Activated CD4-positive, CD25-positive, alpha-beta regulatory T cell treated with anti-CD3 and anti-CD28 coated beads, Interleukin-2, amount 50 U/mL, for 24 hours (primary cell): ENCODE measurements at places on chromosomes 12 and 14.
A peak's percentile ranks its signal among the peaks of the same experiment; 100 is the strongest.

DNA sequence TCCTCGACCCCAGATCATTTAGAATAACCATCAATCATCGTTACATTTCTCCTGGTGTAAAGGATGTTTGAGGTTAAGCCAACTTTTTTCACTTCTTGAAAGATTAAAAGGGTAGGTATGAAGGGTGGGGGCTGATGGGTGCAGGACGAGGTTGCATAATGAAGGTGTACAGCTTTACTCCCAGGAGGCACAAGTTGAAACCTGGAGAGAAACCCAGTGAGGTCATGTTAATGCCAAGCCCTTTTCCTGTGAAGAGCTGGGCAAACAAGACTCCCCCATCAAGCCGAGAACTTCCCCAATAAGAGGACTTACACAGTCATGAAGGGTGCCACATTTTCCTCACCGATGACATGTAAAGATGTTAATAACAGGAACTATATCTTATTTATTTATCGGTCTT lies 84.3 kb downstream of the FZD10 start:
- no peak for ATAC-seq

DNA sequence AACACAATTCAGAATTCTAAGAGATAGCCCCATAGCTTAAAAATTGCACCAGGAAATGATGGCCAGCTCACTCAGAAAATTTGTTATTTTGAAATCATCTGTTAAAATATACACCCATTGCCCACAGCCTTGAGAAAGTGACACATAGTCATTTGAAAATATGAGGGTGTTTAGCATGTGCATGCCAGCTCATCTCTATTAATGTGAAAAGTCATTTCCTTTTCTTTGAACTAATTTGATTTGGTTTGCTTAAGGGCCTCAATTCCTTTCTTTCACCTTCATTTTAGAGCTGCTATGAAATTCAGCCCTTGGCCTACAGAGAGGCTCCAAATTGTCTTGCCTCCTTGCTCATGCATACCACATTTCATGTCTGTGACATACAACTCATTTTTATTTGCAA lies 241.4 kb downstream of the PHLDA1 start:
- ATAC-seq = peak; percentile 88

- ATAC-seq = no peak
Observed at GRCh38 chr12:45978108-45978507, 12.3 kb downstream of the SCAF11 start.

DNA sequence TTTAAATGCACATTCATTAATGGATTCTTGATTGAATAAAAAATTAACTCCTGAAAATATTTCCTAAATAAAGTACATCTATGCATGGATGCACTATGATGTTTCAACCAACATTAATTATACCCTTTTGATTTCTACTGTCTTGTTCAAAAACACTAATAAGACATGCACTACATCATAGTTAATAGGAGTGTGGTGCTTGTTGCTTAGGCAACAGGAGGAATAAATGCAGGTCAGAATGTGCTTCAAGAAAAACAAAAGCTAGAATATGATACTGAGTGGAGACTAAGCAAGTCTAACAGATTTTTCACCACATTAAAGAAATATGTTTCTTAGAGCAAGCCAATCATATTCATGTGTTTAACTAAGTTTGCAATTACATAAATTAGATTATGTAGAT lies 495.8 kb upstream of the GARIN6 start:
- no peak for ATAC-seq

GRCh38 chr12:16796168-16796567 lies 190.2 kb upstream of the LMO3 start:
- no peak for ATAC-seq

DNA sequence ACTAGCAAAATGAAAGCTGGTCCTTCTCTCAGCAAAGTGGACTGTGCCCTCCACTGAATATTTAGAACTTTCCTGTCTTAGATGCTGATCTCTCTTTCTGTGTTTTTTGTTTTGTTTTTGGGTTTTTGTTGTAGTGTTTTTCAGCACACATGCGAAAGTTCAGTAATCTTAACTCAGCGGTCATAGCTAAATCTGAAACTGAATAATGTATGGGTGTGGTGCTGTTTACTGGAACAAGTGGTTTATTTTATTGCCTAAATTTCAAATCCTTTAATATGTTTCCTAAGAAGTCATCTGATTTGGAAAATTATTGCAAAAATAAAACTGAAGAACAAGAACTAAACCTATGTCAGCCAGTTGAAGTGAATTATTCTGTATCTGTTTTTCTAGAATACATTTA lies 116.0 kb upstream of the LRIG3 start:
- no peak for ATAC-seq

- ATAC-seq = no peak
Observed at GRCh38 chr14:88069677-88070076, 64.7 kb downstream of the GPR65 start.

DNA sequence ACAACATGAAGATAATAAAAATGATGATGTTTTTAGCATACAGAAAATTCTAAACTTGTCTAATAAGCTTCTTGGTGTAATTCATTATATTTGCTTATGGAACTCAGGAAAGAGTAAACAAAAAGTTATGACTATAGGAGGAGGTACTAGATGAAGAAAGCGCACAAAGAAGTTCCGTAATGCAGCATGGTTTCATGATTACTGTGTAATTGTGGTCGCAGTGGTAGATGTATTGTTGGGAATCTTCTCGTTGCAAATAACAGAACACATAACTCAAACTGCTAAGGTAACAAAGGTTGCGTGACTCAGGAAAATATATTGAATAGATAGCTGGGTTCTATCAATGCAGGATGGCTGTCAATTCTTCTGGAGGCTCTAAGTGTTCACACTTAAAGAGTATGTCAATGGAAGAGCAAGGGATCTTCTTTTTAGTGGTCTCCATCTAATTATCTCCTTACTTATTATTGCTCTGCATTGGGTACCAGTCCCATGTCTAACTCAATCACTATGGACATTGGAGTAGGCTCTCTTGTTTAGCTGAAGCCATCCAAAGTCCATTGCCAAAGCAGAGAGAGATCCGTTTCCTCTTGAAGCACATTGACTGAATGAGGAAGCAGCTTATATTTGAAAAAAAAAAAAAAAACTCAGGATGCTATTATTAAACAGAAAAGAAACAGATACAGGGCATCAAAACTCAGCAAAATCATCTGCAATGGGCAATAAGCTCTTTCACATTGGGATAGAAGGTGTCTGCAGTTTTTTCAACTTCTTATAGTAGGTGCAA lies 283.4 kb upstream of the ATP2B1 start:
- no peak for ATAC-seq

GRCh38 chr12:29563636-29564035 lies 66.2 kb upstream of the OVCH1 start:
- no peak for ATAC-seq

- ATAC-seq = no peak
Observed at GRCh38 chr14:33985242-33985641, 34.4 kb upstream of the EGLN3 start.

DNA sequence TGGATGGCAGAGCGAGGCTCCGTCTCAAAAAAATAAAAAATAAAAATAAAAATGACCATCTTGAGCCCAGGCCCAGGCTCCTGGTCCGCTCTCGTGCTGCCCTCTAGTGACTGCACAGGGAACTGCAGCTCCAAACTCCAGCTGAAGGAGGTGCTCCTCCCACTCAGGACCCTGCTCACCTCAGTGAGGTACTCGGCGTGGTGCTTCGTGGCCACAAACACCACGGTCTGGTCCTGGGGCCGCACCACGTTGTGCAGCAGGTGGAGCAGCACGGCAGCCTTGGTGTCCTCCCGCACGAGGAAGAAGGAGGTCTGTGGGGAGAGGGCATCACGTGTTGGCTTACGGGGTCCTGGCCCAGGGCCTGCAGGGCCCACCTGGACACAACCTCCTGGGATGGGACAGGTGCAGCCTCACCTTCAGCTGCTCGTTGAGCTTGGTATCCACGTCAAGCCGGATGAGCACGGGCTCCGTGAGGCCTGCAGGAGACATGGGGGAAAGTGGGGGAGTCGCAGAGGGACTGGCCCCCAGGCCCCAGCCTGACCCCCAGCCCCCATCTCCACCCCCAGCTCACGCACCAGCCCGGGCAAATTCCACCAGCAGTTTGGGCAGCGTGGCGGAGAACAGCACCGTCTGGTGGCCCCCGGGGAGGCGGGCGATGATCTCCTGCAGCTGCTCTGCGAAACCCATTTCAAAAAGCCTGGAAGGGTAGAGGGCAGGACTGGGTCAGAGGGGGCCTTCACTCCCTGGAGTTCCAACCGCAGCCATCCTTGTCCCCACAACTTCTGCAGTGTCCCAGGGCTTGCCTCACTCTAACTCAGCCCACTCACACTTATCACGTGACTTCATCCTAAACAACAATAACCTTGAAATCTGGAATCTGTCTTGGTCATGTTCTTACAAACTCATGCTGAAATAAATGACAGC lies 10.6 kb downstream of the DDX54 start:
- ATAC-seq = peak; percentile 81
